Activated CD4-positive, alpha-beta T cell treated with anti-CD3 and anti-CD28 coated beads, Interleukin-2, amount 50 U/mL, for 4 hours (primary cell): ENCODE measurements at places on chromosomes 6 and 20.
A peak's percentile ranks its signal among the peaks of the same experiment; 100 is the strongest.

GRCh38 chr6:26563488-26563887 lies 25.3 kb downstream of the HMGN4 start:
- no peak for DNase-seq

GRCh38 chr6:119333707-119334295 lies 15.8 kb downstream of the MAN1A1 start:
- no peak for DNase-seq

DNA sequence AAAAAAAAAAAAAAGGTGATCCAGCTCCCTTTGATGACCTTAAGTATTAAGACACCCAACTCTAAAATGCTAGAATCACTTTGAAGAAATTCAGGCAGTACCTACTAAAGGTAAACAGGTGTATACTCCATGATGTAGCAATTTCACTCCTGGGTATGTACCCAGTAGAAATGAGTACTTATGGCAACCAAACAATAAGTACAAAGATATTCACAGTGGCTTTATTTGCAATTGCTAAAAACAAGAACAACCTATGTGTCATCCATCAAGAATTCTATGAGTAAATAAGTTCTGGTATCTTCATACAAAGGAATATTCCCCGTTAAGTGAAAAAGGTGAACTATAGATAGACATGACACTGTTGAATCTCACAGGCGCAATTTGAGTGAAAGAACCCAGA lies 29.4 kb downstream of the MDGA1 start:
- DNase-seq, result no peak

DNA sequence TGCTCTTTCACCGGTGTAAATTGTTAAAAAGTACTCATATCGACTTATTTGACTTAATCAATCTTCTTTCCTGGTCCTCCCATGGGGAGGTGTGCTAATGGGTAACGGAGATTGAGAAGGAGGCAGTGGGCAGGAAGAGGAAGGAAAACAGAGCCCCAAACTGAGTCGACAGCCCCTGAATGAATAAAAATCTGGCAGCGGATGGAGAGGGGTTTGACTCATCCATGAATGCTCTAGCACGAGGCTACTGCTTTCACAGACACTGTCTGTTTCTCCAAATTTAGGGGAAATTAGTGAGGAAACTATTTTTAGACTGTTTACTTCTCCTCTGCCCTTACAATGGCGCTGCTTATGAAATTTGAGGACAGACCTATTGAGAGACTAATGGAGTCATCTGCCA lies 142.2 kb upstream of the ATXN1 start:
- DNase-seq, result no peak

- DNase-seq, result no peak
Observed at GRCh38 chr20:48999890-49000870, 45.9 kb upstream of the CSE1L start.

GRCh38 chr20:3312940-3313682 lies 74.1 kb upstream of the SLC4A11 start:
- no peak for DNase-seq

- DNase-seq, result peak; percentile 73
Observed at GRCh38 chr20:53899351-53900167, 170.8 kb downstream of the BCAS1 start.

- no peak for DNase-seq
Observed at GRCh38 chr20:32685541-32686529, 12.1 kb upstream of the C20orf203 start.
